ENCODE measurements at places on chromosomes 4 and X.
A peak's percentile ranks its signal among the peaks of the same experiment; 100 is the strongest.

DNA sequence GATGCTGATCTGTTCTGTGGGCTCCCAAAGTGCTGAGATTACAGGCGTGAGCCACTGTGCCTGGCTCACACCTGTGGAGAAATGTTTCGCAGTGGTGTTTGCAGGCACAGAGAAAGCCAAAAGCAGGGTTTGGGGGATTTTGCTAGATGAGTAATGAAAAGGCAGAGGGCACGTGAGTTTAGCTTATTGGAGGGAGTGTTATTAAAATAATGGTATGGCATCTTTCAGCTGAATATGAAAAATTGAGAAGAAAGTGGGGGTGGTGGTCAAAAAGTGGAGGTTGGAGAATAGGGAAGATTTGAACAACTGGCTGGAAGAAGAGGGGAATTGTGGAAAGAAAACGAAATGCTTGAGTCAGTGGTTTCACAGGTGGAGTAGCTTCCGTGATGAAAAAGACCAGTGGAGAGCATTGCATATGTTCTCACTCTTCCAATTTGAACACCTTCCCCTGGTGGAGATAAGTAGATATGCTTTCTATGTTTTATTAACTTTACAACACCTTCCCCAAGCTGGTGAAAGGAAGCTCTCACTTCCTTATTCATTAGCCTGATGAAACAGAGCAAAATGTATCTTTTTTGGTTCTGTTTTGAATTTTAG lies 1.1 kb upstream of the CHST7 start:
- no peak for DNase-seq

DNA sequence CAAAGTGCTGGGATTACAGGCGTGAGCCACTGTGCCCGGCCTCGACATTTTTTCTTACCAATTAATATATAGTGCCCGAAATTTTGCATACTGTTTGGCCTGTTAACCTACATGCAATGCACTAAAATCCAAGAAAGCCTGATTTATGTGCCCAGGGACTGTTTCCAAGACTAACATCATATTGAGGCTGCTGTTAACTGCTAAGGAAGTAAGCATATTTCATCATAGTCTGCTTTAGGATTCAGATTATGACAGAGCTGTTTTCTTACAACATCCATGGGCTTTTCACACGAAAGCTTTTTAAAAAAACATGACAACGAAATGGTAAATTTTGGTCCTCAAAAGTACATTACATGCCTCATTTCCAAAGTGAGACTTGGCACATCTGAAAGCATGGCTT lies 84.4 kb downstream of the STOX2 start:
- no peak for DNase-seq

- DNase-seq: no peak
Observed at GRCh38 chr4:113607147-113607720, 154.3 kb downstream of the CAMK2D start.

- no peak for DNase-seq
Observed at GRCh38 chrX:107610667-107611066, 17.6 kb upstream of the PRPS1 start.

DNA sequence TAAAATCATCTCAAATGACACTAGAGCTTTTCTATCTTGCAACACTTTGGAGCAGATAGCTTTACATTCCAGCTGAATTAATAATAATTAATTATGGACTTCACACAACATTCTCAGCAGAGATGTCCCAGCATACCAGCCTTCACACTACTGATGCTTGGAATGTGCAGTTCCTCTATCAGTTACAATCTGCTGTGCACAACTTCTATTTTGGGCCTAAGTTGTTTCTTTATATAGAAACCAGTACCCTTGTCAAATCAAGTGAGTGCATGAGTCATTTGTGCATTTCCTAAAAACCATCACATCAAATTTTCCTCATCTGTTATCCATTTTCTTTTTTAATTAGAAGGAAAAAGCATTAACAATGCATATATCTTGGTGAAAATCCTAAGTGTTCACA lies 8.8 kb upstream of the RASL11B start:
- DNase-seq: no peak

GRCh38 chrX:57104406-57104805 lies 16.9 kb downstream of the SPIN2B start:
- no peak for DNase-seq

DNA sequence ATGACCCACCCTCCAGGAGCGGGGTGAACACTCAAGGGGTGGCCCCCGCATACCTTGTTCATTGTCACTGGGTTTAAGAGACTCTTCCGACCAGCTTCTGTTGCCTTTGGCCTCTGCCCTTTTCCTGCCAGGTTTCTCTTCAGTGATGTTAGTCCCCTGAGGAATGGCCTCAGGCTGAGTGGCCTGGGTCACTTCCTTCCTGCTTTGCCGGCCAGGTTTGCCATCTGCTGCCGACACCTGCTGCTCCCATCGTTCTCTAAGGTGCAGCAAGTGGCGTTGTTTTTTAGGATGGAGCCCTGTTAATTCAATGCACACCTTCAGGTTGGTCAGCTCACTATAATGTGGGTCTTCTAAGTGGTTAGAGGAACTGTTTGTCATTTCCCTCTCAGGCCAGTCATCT lies 34.2 kb downstream of the BCOR start:
- DNase-seq: no peak

- DNase-seq: no peak
Observed at GRCh38 chr4:177010418-177010817, 217.7 kb upstream of the VEGFC start.

DNA sequence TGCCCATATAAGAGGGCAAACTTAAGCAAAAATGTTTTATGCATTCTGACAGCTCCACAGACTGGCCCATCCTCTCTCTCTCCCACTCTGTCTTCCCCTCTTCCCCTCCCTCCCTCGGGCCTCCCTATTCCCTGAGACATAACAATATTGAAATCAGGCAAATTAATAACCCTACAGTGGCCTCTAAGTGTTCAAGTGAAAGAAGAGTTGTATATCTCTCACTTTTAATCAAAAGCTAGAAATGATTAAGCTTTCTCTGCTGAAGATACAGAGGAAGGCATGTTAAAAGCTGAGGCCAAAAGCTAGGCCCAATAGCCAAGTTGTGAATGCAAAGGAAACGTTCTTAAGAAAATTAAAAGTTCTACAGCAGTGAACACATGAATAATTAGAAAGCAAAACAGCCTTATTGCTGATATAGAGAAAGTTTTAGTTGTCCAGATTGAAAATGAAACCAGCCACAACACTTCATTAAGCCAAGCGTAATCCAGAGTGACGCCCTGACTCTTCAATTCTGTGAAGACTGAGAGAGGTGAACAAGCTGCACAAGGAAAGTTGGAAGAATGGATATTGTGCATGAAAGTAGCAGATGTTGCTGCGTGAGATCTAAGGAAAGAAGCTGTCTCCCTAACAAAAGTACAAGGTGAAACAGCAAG lies 54.9 kb downstream of the USO1 start:
- no peak for DNase-seq

DNA sequence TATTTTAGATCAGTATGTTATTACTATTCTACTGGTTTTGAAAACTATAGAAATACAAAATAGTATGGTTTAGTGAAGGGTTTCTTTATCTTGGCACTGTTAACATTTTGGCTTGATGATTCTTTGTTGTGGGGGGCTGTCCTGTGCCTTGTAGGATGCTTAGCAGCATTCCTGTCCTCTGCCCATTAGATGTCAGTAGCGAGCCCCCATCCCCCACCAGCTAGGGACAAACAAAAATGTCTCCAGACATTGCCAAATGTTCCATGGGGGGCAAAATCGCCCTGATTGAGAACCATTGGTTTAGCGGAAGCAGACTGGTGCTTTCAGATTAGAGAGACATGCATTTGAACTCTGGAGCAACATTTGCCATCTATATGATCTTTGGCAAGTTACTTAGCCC lies 23.3 kb downstream of the SPARCL1 start:
- DNase-seq: no peak

DNA sequence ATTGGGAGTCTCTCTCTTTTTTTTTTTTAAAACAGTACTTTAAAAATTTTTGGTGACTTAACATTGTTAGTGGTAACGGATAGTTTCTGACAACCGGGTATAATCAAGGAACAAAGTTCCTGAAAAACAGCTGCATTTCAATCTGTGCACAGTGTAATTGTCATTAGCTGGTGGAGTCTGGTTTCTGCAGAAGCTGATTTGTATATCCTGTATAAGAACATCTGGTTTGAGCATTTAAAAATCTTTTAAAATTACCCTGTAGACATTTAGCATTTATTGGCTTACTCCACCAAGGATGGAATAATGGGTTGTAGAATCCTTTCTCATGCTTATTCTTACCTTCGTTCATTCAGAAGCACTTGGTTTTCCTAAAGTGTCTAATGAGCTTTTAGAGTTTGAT lies 11.2 kb downstream of the JADE1 start:
- DNase-seq: no peak

- DNase-seq: no peak
Observed at GRCh38 chrX:140440876-140441275, 64.0 kb downstream of the SOX3 start.

DNA sequence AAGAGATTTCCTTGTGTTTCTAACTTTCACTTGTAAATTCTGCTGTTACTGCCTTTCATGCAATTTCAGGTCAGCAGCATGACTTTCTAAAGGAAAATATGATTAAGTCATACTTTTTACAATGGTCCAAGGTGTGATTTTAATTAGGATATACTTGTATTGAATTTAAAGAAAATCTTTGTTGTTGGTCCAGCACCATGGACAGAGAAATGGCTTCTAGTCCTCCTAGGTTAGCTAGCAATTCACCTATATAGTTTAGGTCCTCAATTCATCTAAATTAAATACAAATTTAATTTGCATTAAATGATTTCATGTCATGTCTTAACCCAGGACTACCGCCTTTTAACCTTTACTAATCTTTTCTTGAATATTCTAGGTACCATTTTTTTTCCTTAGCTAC lies 304.9 kb upstream of the RPS6KA3 start:
- no peak for DNase-seq

DNA sequence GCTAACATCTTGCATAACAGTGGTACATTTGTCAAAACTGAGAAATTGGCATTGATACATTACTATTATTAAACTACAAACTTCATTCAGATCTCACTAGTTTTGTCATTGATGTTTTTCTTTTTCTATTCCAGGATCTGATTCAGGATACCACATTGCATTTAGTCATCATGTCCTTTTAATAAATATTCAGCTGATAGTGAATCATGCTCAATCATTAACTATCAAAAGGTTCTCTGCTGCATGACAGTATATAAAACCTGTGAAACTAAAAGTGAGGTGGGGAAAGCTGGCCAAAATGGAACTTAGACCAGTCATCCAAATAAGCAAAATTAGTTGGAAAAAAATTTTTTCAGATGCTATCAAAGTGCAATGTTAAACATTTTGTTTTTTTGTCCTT lies 28.1 kb upstream of the HS6ST2 start:
- no peak for DNase-seq

- no peak for DNase-seq
Observed at GRCh38 chrX:118862091-118862490, 38.5 kb downstream of the ZCCHC12 start.

GRCh38 chrX:30627818-30628652 lies 25.2 kb upstream of the GK start:
- DNase-seq: no peak

DNA sequence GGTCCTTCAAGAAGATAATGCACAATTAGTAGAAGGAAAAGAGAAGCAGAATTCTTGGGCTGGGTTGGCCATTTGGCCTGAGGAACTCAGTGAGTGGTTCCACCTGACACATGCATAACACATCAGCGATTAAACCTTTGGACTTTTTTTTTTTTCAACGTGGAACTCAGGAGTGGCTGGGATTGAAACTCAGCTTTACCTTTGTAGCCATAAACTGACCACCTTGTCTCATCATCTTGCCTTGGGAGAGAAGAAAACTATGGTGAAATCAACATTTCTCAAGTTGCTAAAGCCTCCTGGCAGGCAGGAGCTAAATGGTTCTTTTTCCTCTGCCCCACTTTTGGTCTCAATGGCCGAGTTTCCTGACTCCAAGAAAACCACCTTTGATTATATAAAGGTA lies 16.3 kb downstream of the PTTG2 start:
- DNase-seq: no peak

DNA sequence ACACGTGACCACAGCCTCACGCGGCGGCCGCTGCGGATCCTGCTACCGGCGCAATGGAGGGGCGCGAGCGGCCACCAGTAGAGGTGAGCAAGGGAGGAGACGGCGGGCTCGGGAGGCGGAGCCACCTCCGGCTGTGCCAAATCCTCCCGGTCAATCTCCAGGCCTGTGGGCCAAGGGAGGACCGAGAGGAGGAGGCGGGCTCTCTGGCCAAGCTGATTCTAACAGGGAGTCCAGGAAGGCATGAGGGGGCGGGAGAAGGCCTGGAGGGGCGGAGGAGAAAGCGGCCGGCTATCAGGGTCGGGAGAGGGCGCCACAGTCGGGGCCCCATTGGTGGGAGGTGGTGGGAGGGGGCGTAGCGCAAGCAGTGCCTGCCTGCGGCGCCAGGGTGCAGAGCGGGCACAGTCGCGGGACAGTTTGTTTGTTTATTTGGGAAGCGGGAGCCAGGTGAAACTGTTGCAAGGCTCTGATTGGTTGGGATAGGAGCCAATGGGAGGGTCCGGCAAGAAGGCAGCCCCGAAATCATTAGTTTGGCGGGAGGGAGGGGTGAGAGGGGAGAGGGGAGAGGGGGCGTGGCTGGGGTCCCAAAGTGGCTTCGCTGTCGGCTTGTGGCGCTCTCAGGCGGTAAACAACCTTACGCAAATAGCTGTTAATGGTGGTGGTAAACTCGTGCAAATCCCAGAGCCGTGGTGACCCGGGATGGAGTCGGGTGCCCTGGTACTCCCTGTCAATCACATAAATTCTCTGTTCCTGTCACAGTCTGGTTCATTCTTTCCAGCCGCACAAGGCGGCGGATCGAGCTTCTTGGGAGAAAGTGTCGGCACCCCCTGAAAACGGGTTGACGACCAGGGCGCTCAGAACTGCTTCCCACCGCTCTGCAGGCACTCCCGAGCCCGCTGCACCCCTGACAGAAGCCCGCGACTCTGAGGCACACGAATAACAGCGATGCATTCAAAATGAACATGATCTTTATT lies at the start of gene IRS4:
IRS4 (minus strand) TSS at position 55 of the 971 bp plus-strand sequence.
- DNase-seq: peak; percentile 20

DNA sequence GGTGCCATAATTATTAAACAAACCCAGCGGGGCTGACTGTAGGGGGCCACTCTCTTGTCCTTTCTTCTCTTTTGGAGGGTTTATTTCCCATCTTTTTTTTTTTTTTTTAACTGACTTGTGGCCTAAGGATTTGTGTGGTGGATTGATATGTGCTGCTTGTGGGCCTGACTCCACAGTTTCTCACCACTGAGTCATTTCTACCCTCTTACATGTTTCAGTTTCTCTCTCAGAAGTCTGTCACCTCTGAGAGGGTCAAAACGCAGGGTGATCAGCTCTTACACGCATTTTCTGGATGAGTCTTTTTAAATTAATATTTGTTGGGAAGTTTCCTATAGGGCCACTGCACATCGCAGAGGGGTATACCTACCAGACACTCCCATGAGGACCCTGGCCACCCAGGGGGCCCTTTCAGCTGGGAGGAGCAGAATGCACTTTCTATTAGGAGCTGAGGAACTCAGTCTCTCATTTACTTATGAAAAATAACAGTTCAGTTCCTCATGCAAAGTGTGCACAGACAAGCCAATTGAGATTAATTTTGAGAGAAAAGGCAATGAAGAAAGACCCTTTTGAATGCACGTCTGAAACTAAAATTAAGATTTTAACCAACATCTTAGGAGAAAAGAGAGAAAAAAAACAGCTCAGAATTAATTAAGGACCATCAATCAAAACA lies 407.9 kb downstream of the TECRL start:
- DNase-seq: no peak
